ENCODE measurements at places on chromosomes 13 and 19. TPM values are rescaled to one million over a fixed set of nuclear protein-coding genes. Genes with fewer than 3 reads are reported as not detected.

GRCh38 chr19:45701676-45702075 is 9.2 kb downstream of the QPCTL start:
- no peak for DNase-seq

GRCh38 chr13:48615049-48615448 is 38.7 kb upstream of the CYSLTR2 start:
- DNase-seq, result no peak

GRCh38 chr19:24101459-24102115 is 14.6 kb downstream of the ZNF254 start:
- no peak for DNase-seq

The RNF17 gene
- not detected for polyA plus RNA-seq

Data from right renal cortex interstitium (tissue), 3 donors.